ENCODE measurements at places on chromosomes 4 and X.
A peak's percentile ranks its signal among the peaks of the same experiment; 100 is the strongest.

- DNase-seq = no peak
Observed at GRCh38 chrX:4485912-4486311, 772.5 kb upstream of the PRKX start.

- no peak for DNase-seq
Observed at GRCh38 chrX:102728646-102729045, 8.1 kb downstream of the GPRASP3 start.

DNA sequence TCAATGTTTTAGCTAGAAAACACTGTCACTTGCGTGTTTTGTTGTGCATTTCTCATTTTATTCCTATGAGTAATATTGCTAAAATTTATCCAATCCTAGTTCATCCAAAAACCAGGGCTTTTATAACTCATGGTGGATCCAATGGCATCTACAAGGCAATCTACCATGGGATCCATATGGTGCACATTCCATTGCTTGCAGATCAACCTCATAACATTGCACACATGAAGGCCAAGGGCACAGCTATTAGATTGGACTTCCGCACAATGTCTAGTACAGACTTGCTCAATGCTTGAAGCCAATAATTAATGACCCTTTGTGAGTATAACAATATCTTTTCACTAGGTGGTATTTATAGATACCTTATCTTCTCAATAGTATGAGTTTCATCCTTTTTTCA lies 57.2 kb upstream of the UGT2B7 start:
- DNase-seq = no peak

- DNase-seq = no peak
Observed at GRCh38 chr4:151319490-151319889, 5.9 kb downstream of the SH3D19 start.

DNA sequence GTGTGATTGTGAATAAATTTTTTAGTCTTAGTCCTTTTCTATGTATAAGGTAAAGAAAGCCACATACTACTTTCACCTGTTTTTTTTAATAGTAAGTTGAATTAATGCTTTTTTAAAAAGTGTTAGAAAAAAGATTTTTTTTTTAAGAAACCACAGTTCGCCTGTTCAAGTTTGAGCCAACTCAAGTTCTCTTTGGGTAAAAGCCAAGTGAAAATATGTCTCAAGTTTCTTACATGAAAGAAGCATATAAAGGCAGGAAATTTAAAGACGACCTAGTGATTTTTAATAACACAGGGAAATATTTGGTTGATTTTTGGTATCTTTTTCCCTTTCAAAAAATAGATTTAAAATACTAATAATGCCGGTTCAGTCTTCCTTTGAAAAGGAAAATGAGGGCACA lies 369.9 kb upstream of the NR3C2 start:
- DNase-seq = no peak

- DNase-seq = no peak
Observed at GRCh38 chrX:119655125-119655524, 37.8 kb downstream of the SEPTIN6 start.

- DNase-seq = no peak
Observed at GRCh38 chr4:119629142-119629471, 503 bp upstream of the PDE5A start.

- DNase-seq = peak; percentile 66
Observed at GRCh38 chr4:182809417-182810102, 107.6 kb downstream of the DCTD start.

DNA sequence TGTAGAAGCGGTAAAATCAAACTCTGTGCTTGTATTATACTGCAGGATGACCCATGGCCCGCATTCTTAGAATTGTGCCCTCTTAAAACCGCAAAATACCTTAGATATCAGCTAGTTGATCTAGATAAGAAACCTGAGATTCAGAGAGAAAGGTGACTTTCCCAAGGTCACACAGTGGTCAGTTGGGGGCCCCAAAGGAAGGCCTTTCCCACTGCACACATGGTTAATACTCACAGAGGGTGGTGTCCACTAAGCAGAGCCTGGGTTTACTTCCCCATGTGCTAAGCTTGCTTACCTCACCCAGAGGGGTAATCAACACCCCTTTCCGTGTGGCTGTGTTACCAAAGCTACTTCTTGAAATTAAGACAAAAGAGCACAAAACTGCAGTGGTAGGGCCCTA lies 66.3 kb downstream of the RBM47 start:
- DNase-seq = no peak

- DNase-seq = no peak
Observed at GRCh38 chr4:162115333-162115732, 48.5 kb downstream of the FSTL5 start.

GRCh38 chr4:52107336-52107735 lies 56.2 kb downstream of the SPATA18 start:
- no peak for DNase-seq

DNA sequence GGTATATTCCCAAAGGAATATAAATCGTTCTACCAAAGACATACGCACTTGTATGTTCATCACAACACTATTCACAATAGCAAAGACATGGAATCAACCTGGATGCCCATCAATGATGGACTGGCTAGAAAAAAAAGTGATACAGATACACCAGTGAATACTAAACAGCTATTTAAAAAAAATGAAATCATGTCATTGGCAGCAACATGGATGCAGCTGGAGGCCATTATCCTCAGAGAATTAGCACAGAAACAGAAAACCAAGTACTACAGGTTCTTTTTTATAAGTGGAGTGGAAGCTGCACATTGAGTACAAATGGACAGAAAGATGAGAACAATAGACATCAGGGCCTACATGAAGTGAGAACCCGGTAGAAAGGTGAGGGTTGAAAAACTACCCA lies 81.4 kb downstream of the ANTXR2 start:
- DNase-seq = no peak

- DNase-seq = no peak
Observed at GRCh38 chr4:72690771-72691170, 121.8 kb upstream of the ADAMTS3 start.

DNA sequence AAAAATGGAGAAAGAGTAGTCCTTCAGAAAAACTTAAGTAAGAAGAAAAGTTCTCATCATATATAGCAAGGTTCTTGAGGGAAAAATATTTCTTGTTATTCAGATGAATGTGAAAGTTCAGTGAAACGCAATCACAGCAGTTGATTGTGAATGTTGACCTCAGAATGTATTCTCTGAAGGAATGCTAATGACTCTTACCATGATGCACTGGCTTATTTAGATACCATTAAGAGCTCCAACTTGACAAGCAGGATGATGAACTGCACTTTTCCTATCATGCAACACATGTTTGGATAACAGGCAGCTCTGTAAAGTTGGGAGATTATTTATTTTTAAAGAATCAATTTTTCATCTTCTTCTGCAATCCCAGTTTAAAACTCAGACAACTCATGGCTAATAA lies 115.5 kb upstream of the MYOZ2 start:
- no peak for DNase-seq

- no peak for DNase-seq
Observed at GRCh38 chr4:61678297-61678696, 478.2 kb downstream of the ADGRL3 start.

DNA sequence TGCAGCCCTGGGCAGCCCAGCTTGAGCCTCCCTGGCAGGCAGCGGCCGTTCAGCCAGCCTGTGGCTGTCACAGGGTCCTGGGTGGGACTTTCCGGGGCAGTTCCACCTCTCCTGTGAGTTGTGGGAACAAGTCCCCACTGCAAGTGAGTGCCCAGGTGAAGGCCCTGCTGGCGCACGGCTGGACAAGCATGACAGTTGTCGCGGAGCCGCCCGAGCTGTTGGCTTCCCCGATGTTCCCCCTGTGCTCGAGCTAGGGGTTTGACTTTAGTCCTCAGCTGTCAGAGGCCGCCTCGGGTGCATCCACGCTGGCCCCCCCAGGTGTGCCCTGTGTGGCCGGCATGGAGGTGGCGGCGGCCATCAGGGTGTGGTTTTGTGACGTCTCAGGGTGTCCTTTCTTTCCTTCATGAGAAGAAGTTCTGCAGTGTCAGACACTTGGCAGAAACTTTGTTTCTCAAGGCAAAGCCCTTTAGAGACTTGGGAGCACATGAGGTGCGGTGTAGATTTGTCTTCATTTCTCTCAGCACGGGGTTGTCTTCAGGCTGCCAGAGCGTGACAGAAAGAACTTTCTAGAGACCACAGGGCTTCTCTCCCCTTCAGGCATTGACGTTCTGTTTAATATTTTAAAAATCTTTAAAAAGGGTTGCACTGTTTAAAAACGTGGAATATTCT lies 69.4 kb upstream of the HGFAC start:
- no peak for DNase-seq

GRCh38 chr4:13007802-13008470 lies 476.2 kb downstream of the RAB28 start:
- no peak for DNase-seq

DNA sequence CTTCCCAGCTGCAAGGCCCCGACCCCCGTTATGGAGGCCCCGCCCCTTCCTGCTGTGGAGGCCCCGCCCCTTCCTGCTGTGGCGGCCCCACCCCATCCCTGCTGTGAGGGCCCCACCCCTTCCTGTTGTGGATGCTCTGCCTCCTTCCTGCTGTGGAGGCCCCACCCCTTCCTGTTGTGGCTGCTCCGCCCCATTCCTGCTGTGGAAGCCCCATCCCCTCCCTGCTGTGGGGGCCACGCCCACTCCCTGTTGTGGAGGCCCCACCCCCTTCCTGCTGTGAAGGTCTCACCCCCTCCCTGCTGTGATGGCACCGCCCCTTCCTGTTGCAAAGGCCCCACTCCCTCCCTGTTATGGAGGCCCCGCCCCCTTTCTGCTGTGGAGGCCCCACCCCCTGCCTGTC lies 104.9 kb upstream of the PSAPL1 start:
- peak; percentile 3 for DNase-seq

DNA sequence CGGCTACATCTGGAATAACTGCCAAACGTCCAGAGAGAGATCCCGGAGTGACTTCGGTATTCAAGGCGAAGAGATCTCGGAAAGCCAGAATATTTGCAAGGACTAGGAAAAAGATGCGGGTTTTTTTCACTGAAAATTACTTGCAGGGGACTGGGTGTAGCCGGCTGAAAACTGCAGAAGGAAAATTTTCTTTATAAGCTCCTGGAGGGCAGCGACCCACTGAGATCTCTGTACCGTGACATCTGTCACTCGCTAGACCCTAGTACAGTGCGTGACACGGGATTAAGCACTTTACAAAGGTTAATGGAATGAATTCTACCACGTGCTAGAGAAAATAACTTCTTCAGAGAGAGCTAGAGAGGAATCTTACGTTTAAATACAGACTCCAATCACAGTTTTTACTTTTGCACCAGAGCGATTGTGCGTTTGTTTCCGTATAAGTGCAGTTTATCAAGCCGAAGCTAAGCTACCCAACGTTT lies 1.1 kb upstream of the LCORL start:
- no peak for DNase-seq
